ENCODE measurements at places on chromosomes 4 and X. TPM values are rescaled to one million over a fixed set of nuclear protein-coding genes. Genes with fewer than 3 reads are reported as not detected.

CPZ gene
- 0.44 TPM for total RNA-seq

DOK7 gene
- total RNA-seq: 0.16 TPM

SLC25A43 gene
- total RNA-seq: 28.7 TPM

NAP1L2 gene
- 1.3 TPM for total RNA-seq

MBNL3 gene
- total RNA-seq: not detected

UGT2A1 gene
- total RNA-seq: not detected

KLB gene
- 0.13 TPM for total RNA-seq

KLHL4 gene
- 2.8 TPM for total RNA-seq

CSN1S1 gene
- not detected for total RNA-seq

METTL14 gene
- 15.8 TPM for total RNA-seq

NPY2R gene
- total RNA-seq: not detected

SYTL4 gene
- 1.5 TPM for total RNA-seq

ERCC6L gene
- 13.4 TPM for total RNA-seq

DCX gene
- not detected for total RNA-seq

EXOC1L gene
- total RNA-seq: not detected

AMELX gene
- total RNA-seq: not detected

GPM6B gene
- not detected for total RNA-seq

FAM236C gene
- total RNA-seq: not detected

BCORL1 gene
- 8.4 TPM for total RNA-seq

MAGEB10 gene
- total RNA-seq: not detected

DRP2 gene
- 0.16 TPM for total RNA-seq

HDX gene
- total RNA-seq: 3.1 TPM

CXorf65 gene
- not detected for total RNA-seq

TLR6 gene
- 5.1 TPM for total RNA-seq

HTN3 gene
- total RNA-seq: not detected

ODAPH gene
- total RNA-seq: 0.15 TPM

SCRG1 gene
- not detected for total RNA-seq

ARMCX1 gene
- total RNA-seq: 0.31 TPM
